HCT116 (cell line): ENCODE measurements at places on chromosomes 1 and 21.

GRCh38 chr1:36100376-36100775 lies 11.7 kb downstream of the ADPRS start:
- peaks cover 22% of the 10 kb centered on the region for H3K4me1 ChIP-seq
- H3K4me3 ChIP-seq: no peak overlapping the region
- H3K27ac ChIP-seq: no peak overlapping the region
- DNase-seq: no peak

DNA sequence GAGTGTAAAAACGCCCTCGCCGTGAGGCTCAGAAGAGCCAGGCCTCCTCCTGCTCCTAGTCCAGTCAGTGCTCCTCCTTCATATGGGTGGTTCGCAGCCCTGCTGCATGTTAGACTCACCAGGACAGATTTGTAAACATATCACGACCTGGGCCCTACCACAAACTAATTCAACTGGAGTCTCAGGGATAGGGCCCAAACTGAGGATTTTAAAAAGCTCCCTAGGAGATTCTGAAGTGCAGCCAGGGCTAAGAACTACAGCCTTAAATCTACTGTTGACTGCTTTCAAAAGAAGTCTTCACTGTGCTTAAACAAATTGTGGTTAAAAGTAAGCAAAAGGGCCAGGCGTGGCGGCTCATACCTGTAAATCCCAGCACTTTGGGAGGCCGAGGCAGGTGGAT lies 57.0 kb downstream of the CAMTA1 start:
- DNase-seq: no peak
- H3K36me3 ChIP-seq: no peaks in the 10 kb centered on the region
- no peak overlapping the region for H3K27ac ChIP-seq

DNA sequence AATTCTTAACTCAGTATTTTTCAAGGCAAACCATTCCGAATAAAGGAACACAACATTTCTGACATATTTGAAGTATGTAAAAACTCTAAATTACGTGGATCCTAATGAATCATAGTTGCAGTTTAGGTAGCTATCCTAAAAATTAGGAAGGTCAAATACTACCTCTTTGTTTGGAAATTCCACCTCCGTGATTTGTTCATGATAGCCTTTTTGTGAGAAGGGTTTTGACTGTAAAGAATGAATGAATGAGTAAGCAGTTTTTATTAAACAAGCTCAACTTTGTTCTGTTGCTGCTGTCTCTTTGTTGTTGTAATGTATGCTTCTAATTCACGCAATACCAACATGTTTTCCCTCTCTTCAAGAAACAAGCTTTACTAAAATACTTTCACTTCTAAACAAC lies 840.4 kb downstream of the USP25 start:
- no peak overlapping the region for H3K4me3 ChIP-seq
- H3K27ac ChIP-seq: no peak overlapping the region
- H3K27me3 ChIP-seq: no peaks in the 10 kb centered on the region
- H3K36me3 ChIP-seq: no peaks in the 10 kb centered on the region
- H3K4me1 ChIP-seq: no peaks in the 10 kb centered on the region

DNA sequence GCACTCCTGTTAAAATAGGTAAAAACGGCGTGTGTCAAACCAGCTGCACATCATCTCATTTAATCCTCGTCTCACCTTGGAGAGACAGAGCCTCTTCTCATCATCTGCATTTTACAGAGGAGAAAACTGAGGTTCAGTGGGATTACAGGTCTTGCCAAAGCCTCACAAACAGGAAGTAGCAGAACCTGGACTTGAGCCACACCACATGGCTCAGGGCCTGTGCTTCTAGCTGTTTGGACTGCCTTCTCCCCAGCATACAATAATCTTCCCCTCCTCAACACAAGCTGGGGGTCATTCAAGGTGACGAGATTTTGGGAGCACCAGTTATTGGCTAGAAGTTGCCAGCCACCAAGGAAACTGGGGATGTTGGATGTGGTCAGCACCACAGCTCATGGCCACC lies 167.9 kb upstream of the ZC3H12A start:
- no peak overlapping the region for H3K4me3 ChIP-seq
- no peaks in the 10 kb centered on the region for H3K36me3 ChIP-seq
- no peak for DNase-seq
- H3K27me3 ChIP-seq: peaks cover 83% of the 10 kb centered on the region
- no peaks in the 10 kb centered on the region for H3K4me1 ChIP-seq
- H3K27ac ChIP-seq: no peak overlapping the region

DNA sequence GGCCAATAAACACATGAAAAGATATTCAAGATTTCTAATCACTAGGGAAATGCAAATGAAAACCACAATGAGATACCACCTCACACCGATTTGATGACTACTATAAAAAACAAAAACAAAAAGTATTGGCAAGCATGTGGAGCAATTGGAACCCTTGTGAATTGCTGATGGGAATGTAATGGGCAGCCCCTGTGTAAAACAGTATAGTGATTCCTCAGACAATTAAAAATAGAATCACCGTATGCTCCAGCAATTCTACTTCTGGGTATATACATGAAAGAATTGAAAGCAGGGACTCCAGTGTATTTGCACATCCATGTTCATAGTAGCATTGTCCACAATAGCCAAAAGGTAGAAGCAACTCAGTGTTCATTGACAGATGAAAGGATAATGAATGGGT lies 12.9 kb upstream of the C1orf115 start:
- no peaks in the 10 kb centered on the region for H3K27me3 ChIP-seq
- no peak overlapping the region for H3K4me3 ChIP-seq
- H3K27ac ChIP-seq: no peak overlapping the region
- H3K36me3 ChIP-seq: no peaks in the 10 kb centered on the region
- H3K4me1 ChIP-seq: no peaks in the 10 kb centered on the region

GRCh38 chr1:211613108-211613947 lies 34.4 kb upstream of the SLC30A1 start:
- DNase-seq: no peak
- no peak overlapping the region for H3K4me3 ChIP-seq
- no peaks in the 10 kb centered on the region for H3K36me3 ChIP-seq
- peaks cover 8% of the 10 kb centered on the region; the same call in 1 of the 2 replicates for H3K4me1 ChIP-seq

- peaks cover 23% of the 10 kb centered on the region for H3K4me1 ChIP-seq
- no peak overlapping the region for H3K27ac ChIP-seq
- DNase-seq: no peak
- H3K4me3 ChIP-seq: no peak overlapping the region
These were observed 123.2 kb upstream of the TNFSF4 start for GRCh38 chr1:173330149-173330951.

DNA sequence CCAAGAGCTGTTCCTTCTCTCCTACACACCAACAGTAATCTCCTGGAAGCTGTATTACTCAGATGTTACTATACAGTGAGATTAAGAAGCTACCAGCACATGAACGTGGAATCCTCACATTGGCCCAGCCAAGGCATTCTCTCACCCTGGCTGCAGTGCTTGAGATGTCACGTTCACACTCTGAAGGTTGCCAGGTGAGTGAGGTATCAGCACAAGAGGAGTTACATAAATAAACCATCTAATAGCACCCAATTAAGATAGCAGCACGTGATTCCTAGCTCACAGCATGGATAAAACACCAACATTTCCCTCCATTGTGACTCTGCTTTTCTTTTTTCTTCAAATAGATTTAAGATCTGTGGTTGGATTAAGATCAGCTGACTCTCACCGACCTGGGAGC lies 182.8 kb downstream of the PLPP3 start:
- DNase-seq: no peak
- 0 out of 2 replicates have a peak, but pooled peaks cover 2% of the 10 kb centered on the region for H3K27me3 ChIP-seq
- H3K4me1 ChIP-seq: no peaks in the 10 kb centered on the region
- no peak overlapping the region for H3K4me3 ChIP-seq

DNA sequence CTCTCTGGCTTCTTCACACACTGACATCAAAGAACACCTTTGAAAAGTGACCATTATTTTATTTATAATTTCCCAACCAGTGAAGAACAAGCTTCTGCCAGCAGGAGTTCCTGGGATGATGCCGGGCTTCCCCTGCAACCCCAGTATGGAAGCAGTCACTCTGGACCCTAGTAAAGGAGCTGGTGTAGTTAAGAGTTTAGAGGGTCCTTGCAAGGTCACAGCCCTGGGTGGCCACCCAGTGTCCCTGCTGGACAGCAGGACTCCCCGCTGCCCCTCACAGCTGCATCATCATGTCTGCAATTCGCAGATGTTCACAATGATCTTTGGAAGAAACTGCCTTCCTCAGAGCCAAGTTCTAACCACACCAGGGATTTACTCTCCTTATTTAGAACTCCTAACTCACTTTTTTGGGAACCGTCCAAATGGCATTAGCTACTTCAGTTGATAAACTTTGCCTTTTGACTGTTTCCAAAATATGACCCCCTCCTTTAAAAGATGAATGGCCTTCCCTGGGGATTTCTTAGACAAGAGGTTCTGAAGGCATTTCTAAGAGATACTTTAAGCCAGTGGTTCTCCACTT lies 90.6 kb downstream of the HIVEP3 start:
- peaks cover 8% of the 10 kb centered on the region for H3K4me1 ChIP-seq
- H3K27me3 ChIP-seq: peaks cover 3% of the 10 kb centered on the region; the same call in 1 of the 2 replicates
- no peak for DNase-seq
- H3K36me3 ChIP-seq: no peaks in the 10 kb centered on the region
- H3K27ac ChIP-seq: no peak overlapping the region
- H3K4me3 ChIP-seq: no peak overlapping the region

GRCh38 chr1:89464008-89464407 lies 60.6 kb upstream of the LRRC8B start:
- H3K4me1 ChIP-seq: no peaks in the 10 kb centered on the region
- no peak overlapping the region for H3K4me3 ChIP-seq
- no peak for DNase-seq
- H3K27ac ChIP-seq: no peak overlapping the region

- H3K36me3 ChIP-seq: no peaks in the 10 kb centered on the region
- no peak overlapping the region for H3K4me3 ChIP-seq
- peaks cover 31% of the 10 kb centered on the region for H3K4me1 ChIP-seq
These were observed 637.3 kb downstream of the MATN1 start for GRCh38 chr1:30085811-30086770.

DNA sequence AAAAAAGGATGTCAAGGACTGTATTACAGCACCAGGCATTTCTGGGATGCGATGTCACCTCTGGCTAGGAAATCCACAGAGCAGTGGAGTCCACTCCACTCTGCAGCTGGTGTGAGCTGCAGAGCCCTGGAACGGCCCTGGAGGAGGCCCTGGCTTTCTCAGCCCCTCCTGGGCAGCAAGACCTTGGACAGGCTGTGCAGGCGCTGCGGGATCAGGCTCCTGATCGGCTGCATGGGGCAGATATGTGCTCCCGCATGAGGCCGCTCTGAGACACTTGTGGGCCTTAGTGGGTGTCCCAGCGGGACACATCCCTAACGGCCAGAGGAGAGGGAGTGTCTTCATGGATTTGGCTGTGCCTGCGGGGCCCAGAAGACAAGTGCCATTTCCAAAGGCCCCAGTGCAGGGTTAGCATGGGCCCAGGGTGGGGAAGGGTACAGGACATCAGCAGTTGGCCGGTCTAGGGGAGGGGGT lies 6.2 kb downstream of the DNMT3L start:
- H3K4me1 ChIP-seq: no peaks in the 10 kb centered on the region
- H3K27me3 ChIP-seq: no peaks in the 10 kb centered on the region
- DNase-seq: no peak
